ENCODE measurements at places on chromosomes 13 and 19. TPM values are rescaled to one million over a fixed set of nuclear protein-coding genes. Genes with fewer than 3 reads are reported as not detected.

The FLT1 gene
- total RNA-seq = 3.9 TPM

The TYROBP gene
- not detected for total RNA-seq

The ZNF418 gene
- 2.3 TPM for total RNA-seq

The UHRF1 gene
- total RNA-seq = 97.2 TPM

The SLAIN1 gene
- total RNA-seq = 48.0 TPM

The LILRA1 gene
- total RNA-seq = not detected

The GFY gene
- not detected for total RNA-seq

The KLK12 gene
- total RNA-seq = not detected

The KIR2DL3 gene
- total RNA-seq = 0.34 TPM

The USP12 gene
- 35.3 TPM for total RNA-seq

The CATSPERD gene
- total RNA-seq = not detected

The NOVA2 gene
- total RNA-seq = 0.51 TPM

The TRAPPC2B gene
- 6.4 TPM for total RNA-seq

The WDR88 gene
- total RNA-seq = not detected

The FCER2 gene
- total RNA-seq = not detected

The SPRED3 gene
- 2.0 TPM for total RNA-seq

The LIM2 gene
- not detected for total RNA-seq

The CERS1 gene
- total RNA-seq = not detected

The KIR3DL1 gene
- total RNA-seq = not detected

The ACTMAP gene
- 10.6 TPM for total RNA-seq

The LRRC4B gene
- total RNA-seq = not detected

The ERICH6B gene
- not detected for total RNA-seq

The METTL21C gene
- total RNA-seq = not detected

The EFNB2 gene
- 0.20 TPM for total RNA-seq

The PPP5C gene
- 118 TPM for total RNA-seq
